ENCODE measurements at places on chromosomes 13 and 19. TPM values are rescaled to one million over a fixed set of nuclear protein-coding genes. Genes with fewer than 3 reads are reported as not detected.

DNA sequence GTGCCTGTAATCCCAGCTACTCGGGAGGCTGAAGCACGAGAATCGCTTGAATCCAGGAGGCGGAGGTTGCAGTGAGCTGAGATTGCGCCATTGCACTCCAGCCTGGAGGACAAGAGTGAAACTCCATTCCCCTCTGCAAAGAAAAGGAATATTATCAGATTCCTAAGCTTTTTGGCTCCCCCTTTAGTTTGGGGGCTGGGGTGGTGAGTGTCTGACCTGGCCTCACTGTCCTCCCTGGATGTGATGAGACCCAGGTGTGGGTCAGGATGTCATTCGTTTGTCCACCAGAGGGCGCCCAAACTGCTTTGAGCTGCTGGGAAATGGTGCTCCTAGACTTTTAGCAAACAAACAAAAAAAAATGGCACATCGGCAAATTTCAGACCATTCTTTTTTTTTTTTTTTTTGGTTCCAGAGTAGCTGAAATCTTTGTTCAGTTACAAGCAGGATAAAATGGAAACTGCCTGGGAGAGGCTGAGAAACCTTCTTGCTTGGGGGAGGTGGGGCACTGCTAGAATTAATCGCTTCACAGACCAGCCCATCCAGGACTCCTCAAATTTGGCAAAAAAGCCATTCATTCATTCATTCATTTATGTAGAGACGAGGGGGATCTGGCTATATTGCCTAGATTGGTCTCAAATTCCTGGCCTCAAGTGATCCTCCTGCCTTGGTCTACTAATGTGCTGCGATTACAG is 29.4 kb downstream of the SPC24 start:
- peak; percentile 78 for DNase-seq

PSG5 gene
- not detected for total RNA-seq

GRCh38 chr19:43640424-43640757 is 741 bp upstream of the CADM4 start:
- no peak for DNase-seq

SBK3 gene
- not detected for total RNA-seq

DNA sequence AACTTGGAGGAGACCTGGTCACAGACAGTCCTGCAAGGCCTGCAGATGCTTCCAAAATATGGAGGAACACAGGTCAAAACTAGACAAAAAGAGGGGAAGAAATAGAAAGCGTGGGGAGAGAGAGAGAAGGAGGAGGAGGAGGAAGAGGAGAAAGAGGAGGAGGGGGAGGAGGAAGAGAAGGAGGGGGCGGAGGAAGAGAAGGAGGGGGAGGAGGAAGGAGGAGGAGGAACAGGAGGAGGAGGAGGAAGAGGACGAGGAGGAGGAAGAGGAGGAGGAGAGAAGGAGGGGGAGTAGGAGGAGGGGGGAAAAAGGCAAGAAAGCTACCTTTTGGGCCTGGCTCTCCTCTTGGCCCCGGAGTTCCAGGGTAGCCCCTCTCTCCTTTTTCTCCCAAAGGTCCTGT is 105.8 kb downstream of the COL4A1 start:
- no peak for DNase-seq

- no peak for DNase-seq
Observed at GRCh38 chr19:3015126-3016057, 13.7 kb downstream of the TLE2 start.

GSX1 gene
- not detected for total RNA-seq

CD209 gene
- total RNA-seq: not detected
